ENCODE measurements at places on chromosomes 3 and 15. TPM values are rescaled to one million over a fixed set of nuclear protein-coding genes. Genes with fewer than 3 reads are reported as not detected.

TLR9 gene
- total RNA-seq: 1.4 TPM

ANKUB1 gene
- total RNA-seq: not detected

MEX3B gene
- 4.1 TPM for total RNA-seq

GPR15 gene
- total RNA-seq: 0.17 TPM

DNA sequence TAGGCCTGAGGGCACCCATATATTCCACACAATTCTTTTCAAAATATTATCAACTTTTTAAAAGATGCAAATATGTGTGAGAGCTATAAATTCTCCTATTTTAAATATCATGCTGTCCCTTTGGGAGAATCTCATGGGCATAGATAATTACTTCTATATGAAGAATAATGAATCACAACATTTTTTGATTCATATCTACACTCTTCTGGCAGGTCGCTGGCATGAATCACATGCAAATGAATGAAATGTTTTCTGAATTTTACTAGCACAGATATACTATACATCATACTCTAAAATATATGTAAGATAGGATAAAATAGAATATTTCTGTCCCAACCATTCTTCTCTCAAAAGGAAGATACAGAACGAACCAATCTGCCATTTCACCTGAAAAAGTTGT is 277.7 kb upstream of the KCNH8 start:
- no peak for DNase-seq

GRCh38 chr3:108202834-108203233 is 19.4 kb downstream of the IFT57 start:
- DNase-seq: no peak

- no peak for DNase-seq
Measured at GRCh38 chr3:165805946-165806561, 31.2 kb downstream of the BCHE start.

GRCh38 chr3:40886660-40887425 is 312.5 kb upstream of the CTNNB1 start:
- DNase-seq: no peak

GRCh38 chr15:100889385-100890050 is 9.9 kb downstream of the ALDH1A3 start:
- DNase-seq: peak; percentile 51

GRCh38 chr3:184600685-184601377 is 39.2 kb downstream of the EPHB3 start:
- no peak for DNase-seq

DNA sequence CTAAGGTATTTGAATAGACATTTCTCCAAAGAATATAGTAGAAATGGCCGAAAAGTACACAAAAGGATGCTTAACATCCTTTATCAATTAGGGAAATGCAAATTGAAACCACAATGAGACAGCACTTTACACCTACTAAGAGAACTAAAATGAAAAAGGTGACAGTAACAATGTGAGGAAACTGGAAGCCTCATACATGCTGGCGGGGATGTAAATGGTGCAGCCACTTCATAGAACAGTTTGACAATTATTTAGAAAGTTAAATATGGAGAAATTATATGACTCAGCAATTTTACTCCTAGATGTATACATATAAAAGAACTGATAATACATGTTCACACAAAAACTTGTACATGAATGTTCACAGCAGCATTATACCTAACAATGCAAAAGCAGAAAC is 13.4 kb downstream of the SPICE1 start:
- no peak for DNase-seq

DNA sequence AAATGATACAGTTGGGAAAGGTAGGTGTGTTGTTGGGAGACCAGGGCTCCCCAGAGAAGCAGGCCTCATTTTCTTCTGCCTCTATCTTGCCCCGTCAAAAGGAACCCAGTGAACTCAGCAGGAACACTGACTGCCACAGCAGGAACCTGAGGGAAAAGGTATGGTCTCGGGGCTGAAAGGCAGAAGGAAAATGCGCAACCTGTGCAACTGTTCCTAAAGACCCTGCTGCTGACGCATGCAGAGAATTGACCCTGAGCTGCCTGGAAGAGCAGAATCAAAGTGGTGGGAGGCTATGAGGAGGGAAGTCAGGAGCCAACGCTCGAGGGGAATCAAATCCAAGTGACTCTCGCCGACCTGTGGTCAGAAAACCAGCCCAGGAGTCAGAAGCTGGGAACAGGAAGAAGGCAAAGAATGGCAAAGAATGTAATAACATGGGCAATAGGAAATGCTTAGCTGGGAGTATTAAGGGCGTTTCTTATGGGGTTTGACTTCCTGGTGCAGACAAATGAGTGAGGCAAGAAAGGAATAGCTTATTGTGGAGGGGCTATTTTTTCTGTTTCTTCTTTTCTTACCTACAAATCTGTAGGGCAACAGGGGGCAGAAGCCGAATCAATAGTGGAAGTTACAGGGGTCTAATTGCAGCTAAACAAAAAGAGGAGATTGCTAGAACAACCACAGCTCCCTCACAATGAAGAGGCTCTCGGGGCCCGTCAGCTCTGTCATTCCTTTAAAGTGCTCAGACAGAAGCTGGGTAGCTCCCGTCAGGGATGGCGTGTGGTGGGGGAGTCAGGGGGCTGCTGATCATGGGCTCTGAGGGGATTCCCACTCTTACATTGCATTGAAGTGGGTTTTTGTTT is 65.4 kb upstream of the DLG1 start:
- no peak for DNase-seq

DNA sequence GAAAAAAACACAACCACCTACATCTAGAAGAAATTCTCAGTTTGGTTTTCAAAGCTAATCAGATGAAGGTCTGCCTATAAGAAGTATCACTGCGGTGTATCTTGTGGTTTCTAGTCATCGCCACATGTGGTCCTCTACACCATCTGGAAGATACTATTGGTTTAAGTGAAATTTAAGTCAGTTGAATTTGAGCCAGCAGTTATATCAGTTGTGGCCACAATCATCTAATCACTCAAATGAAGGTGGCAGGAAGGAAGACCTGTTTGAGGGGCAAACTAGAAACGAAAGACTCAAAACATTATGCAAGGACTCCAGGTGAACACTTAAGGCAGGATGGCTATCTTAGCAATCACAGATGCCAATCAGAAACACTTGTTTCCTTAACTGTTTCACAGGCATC is 48.7 kb downstream of the ETV5 start:
- no peak for DNase-seq

DNA sequence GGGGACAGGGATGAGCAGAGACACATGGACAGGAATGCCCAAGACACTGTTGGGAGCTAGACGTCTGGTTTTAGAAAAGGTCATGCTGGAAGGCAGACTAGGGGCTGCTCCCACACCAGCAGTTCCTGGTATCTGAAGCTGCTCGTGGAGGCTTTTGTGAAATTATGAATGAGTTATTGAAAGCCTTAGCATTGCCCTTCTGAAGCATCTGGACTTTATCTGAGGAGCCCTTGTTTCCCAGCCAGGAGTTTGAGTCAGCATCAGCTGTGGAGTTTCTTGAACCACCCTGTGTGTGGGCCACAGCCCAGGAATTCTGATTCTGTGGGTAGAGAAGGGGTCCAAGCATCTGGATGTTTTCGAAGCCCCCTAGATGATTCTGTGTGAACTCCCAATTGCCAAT is 258.7 kb downstream of the SLCO3A1 start:
- DNase-seq: no peak

All from mucosa of gallbladder (tissue), 1 donor.